ENCODE measurements at places on chromosomes 11 and 22. TPM values are rescaled to one million over a fixed set of nuclear protein-coding genes. Genes with fewer than 3 reads are reported as not detected.

GRCh38 chr22:26429458-26430286, 612 bp downstream of the ASPHD2 start:
- no peak for DNase-seq

DNA sequence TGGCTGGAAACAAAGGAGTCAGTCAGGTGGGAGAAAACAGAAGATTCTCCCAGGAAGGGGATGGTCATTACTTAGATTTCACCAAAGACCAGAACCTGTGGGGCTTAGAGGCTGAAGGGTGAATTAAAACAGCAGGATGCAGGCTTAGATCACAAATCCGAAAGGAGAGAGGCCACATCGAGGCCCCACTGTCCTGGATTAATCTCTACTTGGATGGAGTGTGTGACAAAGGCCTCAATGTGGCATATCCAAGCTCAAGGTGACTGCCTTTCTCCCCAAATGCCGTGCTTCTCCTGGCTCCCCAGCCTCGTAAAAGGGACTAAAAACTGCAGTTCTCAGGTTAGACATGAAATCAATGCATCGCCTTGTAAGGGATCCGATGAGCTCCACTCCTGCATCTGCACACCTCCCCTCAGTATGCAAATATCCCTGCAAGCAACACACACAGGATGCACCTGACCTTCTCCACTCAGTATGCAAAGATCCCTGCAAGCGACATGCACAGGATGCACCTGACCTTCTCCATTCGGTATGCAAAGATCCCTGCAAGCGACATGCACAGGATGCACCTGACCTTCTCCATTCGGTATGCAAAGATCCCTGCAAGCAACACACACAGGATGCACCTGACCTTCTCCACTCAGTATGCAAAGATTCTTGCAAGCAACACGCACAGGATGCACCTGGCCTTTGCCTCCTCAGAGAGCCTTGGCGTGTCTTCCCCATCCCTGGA, 447.4 kb downstream of the BRD1 start:
- DNase-seq: no peak

GRCh38 chr22:50071432-50072166, 13.5 kb upstream of the TTLL8 start:
- DNase-seq: no peak

DNA sequence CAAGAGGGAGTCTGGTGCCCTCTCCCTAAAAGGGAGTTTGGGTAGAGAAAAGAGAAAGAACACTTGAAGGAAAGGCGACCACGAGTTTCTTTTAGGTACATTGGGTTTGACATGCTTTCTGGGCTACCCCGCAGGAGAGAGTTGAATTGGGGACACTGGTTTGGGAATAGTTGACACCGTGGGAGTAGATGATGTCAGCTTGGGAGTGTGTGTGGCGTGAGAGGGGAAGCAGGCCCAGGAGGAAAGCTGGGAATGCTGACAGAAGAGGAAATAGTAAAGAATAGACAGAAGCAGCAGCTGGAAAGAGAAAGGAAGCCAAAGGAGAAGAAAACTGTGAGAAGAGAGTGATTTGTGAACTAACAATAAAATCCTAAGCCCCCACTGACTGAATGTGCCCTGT, 442.9 kb downstream of the DYNC2H1 start:
- no peak for DNase-seq

DNA sequence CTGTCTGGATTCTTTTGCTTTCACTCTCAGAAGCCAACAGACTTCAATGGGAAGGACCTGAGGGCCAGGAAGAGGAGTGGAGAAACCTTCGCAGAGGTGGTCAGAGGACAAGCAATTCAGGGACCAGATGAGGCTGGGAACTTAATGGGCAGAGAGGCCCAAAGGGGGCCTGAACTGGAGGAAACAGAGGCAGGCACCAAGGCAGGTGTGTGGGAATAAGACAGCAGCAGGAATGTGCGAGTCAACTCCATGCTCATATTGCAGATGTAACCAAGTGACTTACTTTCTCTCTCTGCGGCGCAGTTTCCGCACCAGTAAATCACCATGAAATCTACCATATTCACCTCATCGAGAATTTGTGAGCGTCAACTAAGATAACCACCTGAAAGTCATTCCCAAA, 669.1 kb downstream of the NTM start:
- DNase-seq: no peak

- no peak for DNase-seq
Observed at GRCh38 chr22:40310081-40310767, 36.1 kb upstream of the ADSL start.

DNA sequence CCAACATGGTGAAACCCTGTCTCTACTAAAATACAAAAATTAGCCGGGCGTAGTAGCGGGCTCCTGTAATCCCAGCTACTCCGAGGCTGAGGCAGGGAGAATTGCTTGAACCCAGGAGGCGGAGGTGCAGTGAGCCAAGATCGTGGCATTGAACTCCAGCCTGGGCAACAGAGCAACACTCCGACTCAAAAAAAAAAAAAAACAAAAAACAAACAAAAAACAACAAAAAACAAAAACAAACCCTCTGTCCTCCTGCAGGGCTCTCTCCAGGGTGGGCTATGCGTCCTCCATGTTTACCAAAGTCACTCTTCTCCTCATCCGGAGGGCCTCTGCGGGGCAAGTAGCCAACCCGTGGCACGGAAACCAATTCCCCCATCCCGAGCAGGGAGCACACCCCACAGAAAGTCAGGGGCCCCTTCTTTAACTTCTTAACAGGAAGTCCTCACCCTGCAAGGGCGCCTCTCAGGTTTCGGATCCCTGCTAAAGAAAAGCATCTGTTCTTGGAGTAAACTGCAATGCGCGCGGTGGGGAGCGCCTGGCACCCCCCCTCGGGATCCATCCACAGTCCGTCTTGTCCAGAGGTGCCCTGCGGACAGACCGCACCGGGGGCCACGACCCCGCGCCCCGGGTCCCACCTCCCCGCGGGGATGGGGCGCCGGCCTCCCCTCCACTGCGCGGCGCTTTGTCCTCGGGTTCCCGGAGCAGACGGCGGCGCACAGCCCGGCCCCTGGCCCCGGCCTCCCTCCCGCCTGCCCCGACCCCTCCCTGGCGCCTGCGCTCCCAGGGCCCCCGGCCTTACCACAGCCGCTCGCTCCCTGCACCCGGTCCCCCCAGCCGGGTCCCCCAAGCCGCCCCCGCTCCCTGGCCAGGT, 712 bp downstream of the CERK start:
- peak; percentile 55 for DNase-seq

GRCh38 chr11:9231848-9232177, 33.3 kb downstream of the DENND5A start:
- no peak for DNase-seq

DNA sequence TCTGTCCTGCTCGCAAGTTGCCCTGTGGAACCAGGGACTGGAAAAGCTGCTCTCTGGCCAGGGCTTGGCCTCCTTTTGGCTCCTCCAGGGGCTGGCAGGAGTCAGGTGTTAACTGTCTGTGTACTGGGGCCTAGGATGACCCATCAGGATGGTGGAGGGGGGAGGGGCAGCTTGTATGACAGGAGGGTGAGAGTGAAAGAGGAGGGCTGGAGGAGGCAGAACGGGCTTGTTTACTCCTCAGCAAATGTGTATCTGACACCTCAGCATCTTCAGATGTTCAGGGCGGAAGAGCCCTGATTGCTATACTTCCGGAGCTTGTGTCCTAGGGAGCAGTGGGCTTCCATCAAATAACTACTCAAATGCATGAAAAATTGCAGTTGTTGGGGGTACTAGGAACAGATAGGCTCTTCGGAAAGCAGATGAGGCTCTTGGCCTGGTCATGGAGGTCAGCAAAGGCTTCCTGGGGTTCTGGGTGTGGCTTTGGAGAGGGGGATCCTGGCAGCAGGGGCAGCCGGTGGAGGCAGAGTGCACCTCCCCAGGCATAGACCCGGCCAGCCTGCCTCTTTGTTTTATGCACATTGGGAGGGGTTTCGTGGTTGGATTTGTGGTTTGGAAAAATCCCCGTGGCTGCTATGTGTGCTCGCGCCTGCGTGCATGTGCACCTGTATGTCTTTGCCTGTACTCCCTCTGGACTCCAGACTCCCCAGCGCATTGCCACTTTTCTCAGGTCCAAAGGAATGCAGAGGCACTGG, 31.2 kb downstream of the CD82 start:
- DNase-seq: no peak

DNA sequence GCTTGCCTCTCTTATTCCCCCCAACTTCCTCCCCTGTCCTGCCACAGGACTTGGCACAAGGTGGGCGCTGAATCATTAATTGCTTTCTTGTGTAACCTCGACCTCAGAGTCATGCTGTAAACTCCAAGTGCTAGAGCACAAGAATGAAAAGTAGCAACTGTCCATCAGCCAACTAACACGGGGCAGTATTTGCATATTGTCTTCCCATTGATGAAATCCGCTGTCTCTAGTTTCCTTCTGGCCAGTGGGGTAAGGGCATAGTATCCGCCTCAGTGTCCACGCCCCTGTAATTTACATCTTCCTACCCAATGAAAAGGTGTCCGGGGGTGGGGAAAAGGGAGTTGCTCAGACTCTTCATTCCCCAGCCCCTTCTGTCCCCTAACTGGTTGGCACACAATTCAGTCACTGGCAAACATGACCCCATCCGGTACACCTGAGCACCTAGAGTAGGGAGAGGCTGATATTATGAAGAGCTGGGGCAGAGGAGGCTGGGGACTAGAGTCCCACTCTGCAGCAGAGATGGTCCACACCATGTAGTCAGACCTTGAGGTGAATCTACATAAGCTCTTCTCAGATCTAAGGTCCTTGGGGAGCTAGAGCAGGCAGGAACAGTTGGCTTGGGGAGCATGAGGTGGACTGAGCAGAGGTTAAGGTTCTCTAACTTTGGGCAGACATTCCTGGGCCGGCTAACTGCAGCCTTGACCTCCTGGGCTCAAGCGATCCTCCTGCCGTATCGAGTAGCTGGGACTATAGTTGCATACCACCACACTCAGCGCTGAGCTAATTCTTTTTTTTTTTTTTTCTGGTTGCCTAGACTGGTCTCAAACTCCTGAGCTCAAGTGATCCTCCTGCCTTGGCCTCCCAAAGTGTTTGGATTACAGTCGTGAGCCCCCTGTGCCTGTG, 6.8 kb upstream of the GGA1 start:
- DNase-seq: no peak

DNA sequence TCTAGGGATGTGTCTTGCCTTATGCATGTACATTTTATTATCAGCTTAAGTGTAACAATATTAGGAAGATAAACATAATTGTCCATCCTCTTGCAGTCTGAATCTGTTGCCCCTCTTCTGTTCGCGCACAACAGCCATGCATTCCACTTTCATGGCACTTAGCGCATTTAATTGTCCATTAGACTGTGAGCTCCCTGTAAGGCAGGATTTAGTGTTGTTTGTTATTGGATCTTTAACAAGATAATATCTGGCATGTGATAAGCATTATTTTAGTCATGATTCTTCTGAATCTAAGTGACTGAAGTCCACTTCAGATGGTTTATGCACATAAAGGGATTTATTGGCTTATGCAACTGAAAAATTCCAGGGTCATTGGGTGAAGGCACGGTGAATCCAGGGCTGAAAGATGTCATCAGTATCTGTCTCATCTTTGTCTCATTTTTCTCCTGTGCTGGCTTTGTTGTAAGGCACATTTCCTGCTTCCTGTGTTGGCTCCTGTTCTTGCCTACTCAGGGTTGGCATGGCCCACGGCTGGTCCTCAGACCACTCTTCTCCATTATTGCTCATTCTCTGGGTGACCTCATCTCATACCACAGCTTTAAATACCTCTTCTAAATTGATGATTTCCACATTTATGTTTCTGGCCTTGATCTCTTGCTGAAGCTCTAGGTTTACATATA, 37.6 kb downstream of the ATXN10 start:
- DNase-seq: no peak

Gene VPREB1
- total RNA-seq: not detected

Gene POLDIP3
- 34.7 TPM for total RNA-seq

Gene BBOX1
- total RNA-seq: 0.29 TPM

Gene CYB561A3
- total RNA-seq: 17.0 TPM

Gene ACRV1
- total RNA-seq: not detected

Gene IL18
- 6.0 TPM for total RNA-seq
